HL-60 (cell line): ENCODE measurements at places on chromosomes 11 and 22.

DNA sequence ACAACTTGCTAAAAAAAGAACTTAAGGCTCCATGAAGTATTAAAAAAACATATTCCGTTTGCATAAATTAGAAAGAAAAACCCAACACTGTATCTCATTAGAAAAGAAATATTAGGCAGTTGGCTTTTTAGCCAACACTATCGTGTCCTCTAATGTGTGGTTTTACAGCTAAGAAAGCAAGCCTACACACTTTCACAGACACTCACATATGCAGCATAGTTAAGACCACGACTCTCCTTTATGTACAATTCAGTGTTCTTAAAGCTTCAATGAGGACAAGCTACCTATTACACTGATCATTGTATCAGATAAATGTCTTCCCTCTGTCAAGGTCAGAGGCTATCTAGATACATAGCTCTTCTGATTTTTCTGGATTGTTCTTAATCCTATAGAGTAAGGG is 80.1 kb downstream of the PICALM start:
- no peak for DNase-seq

GRCh38 chr11:1553808-1554594 is 18.1 kb downstream of the DUSP8 start:
- DNase-seq = no peak

DNA sequence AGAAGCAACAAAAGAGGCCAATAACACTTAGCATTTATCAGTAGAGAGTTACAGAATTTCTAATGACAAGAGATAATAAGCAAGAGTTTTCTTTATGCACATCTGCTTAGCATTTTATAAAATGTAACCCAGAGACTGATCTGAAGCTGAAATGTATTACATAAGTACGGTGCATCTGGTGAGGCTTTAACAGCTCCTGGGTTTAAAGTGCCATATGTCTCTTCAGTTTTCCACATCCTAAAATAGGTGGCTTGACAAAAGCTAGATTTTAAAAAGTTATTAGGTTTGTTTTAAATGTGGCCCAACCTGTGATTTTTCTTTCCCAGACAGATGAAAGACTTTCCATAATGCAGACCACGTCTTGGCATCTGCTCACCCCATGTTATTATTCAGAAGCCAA is 620.7 kb upstream of the ARHGAP42 start:
- no peak for DNase-seq

DNA sequence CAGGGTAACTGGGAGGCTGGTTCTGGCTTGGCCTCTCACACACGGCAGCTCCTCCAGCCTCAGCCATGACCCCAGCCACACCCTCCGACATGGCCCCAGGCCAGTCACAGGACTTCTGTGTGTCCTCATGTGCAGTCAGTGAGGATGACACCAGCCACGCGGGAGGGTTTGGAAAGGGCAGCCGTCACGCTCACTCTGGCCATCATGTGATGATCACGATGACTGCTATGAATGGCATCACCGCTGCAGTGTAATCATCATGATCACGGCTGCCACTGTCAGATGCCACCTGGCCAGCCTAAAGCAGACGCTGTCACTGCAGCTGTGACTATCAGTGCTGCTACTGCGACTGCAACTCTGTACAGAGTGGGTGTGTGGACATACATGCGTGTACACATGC is 640.9 kb downstream of the BRD1 start:
- no peak for DNase-seq

DNA sequence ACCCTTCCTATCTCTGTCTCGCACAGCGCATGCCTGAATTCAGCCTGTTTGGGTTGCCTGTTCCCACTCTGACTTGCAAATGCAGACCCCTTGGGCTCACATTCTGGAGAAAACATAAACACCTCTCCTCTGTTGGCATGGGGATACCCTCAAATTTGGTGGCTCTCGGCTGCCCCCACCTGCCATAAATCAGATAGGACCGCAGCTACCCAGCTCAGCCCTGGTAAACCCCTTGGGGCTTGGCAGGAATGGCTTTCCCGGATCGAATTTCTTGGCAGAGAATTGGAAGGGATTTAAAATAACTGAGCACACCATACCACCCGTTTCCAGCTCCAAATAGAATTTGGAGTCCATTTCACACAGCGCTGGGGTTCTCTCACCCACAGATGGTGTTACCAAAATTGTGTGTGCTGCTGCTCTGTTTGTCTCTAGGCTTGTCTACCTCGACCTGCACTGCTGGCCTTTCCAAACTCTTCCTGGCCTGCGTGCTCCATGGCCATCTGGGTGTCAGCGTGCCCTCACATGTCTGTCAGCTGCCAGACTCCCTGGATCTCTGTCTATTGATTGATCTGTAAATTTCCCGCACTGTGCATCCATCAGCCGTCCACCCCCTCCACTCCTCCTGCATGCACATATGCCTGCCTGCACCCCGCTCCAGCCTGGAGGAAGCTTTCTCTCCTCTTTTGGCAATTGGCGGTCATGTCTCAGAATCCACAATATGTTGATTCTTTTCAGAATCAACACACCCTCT is 134.0 kb downstream of the NTM start:
- DNase-seq = no peak

- peak; percentile 73 for DNase-seq
These were observed 11.0 kb upstream of the CERK start for GRCh38 chr22:46748908-46749675.

- DNase-seq = no peak
These were observed 84.4 kb downstream of the CSTPP1 start for GRCh38 chr11:47020793-47021526.

- no peak for DNase-seq
These were observed 570.7 kb downstream of the KCNA4 start for GRCh38 chr11:29446132-29446531.

DNA sequence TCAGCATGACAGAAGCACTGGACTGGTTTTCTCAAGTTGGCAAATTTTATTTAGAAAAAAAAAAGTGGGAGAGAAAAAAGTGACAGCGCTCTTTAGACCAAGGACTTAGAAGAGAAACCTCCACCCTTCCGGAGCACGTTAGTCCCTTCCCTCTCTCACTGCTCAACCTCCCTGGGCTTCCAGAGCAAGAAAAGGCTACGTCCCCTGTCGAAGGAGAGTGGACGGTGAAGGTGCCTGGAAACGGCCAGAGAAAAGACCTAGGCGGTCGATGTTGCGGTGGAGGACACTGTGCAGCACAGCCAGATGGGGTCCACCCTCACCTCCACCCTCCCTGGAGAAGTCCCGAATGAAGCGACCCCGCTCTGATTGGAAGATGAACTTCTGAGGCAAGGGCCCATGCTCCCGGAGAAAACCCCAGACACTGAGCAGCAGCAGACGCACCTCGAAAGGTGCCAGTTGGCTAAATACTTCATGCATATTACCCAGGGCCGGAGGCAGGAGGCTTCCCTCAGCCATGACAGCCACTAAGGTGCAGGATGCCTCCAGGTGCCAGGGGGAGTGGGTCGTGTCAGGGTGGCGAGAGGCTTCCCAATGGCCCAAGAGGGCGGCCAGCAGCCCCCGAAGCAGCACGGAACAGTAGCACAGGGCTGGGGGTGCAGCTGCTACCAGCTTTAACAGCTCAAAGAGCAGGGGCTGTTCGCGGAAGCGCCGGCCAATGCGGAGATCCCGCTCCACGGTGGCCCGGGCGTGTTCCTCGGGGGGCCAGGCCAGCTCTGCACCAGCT is 604 bp upstream of the GANAB start:
- no peak for DNase-seq

GRCh38 chr11:12212174-12212820 is 101.9 kb downstream of the MICAL2 start:
- DNase-seq = no peak

DNA sequence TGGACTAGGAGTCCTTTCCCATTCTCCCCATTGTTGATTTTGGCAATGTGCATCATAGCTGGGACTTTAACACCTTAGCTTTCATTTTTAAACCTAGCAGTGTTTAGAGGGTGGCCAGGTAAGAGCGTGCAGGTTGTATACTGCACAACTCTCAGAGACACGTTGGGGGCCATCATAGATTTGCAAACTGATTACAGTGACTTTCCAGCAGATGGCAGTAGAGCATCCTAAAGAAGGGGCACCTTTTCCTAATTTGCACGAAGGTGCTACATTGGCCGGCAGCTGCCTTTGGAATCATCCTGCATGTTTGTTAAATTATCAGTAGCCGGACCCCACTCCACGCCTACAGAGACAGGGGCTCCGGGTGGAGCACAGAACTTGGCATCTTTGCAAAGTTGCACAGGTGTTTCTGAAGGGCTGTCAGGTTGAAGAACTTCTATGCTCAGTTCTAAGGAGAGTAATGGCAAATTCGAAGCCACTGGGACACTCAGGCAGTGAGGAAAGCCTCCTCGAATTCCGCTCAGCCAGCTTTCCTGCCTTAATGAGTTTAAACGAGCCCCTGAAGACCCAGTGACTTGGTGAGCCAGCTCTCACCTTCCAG is 7.7 kb downstream of the LHFPL7 start:
- DNase-seq = peak; percentile 34

DNA sequence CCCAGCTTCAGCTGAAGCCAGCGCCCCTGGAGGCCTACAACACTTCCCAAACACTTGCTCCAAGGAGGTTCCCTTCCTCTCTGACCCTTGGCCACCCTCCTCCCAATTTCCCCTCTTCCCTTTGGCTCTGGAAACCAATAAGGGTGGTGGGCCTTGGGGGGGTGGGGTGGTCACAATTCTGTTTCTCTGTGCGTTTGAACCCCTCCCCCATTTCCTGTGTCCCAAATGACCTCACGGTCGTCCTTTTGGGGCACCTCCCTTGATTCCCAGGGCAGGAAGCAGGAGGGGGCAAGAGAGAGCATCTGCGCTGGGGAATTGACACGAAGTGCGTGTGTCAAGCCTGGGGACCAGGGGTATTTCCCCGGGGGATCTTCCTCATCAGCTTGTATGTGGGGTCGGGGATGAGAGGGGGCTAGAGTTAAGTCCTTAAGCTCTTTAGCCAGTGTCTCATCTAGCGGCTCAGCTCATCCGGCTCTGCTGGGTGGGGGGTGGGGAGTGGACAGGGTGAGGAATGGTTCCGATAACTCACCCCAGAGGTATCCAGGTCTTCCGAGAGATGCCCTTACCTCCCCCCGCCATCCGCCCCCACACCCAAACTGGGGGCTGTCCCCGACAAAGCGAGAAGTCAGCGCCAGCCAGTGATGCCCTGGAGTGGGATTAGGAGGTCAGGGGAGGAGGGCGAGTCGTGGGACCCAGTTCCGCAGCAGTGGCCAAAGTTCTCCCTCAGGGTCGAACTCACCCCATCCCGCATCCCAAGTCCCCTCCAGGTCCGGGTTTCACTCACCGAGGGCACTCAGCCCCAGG is 587 bp downstream of the ESAM start:
- DNase-seq = no peak

GRCh38 chr11:6253197-6253596 is 6.4 kb upstream of the CCKBR start:
- DNase-seq = no peak

- no peak for DNase-seq
These were observed 3.1 kb downstream of the FAM180B start for GRCh38 chr11:47589584-47589976.

DNA sequence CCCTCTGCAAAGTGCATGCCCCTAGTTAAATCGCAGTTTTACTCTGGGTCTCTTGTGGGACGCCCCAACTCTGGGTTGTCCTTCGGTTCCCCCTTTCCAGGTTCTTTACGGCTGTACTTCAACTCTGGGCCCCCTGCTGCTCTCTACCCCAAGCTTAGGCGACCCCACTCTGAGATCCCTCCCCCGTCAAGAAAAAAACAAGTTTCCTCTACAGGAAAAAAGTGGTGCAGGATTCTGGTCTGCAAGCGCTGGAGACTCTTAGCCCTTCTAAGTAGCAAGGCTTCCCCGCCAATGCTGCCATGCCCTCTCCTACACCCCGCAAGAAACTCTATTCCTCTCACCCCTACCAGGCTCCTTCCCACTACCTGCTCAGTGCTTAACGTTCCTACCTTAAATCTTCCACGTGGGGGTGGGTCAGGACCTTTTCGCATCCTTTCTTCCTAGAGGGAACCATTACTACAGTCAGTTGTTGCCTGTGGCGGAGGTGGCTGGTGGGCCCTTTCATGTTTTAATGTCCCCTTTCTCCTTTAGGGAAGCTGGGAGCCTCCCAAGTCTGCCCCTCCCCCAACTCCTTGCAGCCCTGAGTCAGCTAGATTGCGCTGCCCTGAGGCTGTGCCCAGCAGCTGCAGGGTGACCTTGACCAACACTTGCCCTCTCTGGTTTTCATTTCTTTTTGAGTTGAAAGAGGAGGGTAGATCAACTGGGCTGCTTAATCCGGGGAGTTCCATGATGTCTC is 1.4 kb downstream of the NEFH start:
- no peak for DNase-seq

- no peak for DNase-seq
These were observed 33.4 kb upstream of the API5 start for GRCh38 chr11:43278193-43278956.

DNA sequence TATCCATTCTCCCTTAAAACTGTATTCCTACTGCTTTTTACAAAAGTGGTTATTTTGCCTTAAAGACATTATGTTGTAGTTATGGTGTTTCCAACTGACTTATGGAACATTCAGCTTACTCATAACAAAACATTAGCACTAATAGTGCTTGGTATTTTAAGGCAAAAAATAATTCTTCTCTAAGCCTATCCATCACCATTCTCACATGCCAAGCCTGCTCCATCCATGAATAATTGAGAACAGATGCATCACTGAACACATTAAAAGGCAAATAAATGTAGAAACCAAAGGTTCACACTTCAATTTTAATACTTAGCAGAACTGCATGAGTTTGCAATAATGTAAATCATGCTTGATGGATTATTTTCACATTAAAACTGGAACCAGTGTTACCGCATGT is 42.3 kb upstream of the DDI1 start:
- DNase-seq = no peak

GRCh38 chr11:47189100-47189834 is 3.0 kb upstream of the PACSIN3 start:
- DNase-seq = no peak

GRCh38 chr11:75441804-75442132 is 8.8 kb upstream of the KLHL35 start:
- no peak for DNase-seq

DNA sequence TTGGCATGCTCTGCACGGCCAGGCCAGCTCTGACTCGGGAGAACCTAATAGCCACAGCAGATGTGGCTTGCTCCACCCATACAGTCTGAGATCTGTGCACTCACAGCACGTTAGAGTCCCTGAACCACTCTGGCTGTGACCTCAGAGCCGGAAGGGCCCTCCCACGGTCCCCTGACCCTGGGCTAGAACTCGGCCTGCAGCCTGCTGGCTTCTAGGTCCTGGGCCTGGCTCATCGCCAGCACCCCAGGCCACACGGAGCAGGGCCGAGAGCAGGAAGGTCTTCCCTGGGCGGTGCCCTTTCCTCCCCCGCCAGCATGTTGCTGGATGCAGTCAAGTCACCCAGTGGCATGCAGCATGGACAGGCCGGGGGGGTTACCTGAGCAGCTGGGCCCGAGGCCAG is 35.3 kb upstream of the TTLL12 start:
- no peak for DNase-seq

GRCh38 chr11:27186580-27186979 is 146.0 kb downstream of the BBOX1 start:
- no peak for DNase-seq

DNA sequence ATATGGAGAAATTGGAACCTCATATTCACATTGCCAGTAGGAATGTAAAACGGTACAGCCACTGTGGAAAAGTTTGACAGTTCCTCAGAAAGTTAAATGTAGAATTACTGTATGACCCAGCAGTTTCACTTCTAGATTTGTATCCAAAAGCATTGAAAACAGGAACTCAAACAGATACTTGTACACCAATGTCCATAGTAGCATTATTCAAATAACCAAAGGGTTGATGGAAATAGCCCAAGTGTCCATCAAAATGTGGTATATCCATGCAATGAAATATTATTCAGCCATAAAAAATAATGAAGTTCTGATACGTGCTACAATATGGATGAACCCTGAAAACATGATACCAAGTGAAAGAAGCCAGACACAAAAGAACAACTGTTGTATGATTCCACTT is 17.8 kb downstream of the PRRG4 start:
- no peak for DNase-seq
